IPS-NIHi11 (cell line): ENCODE measurements at places on chromosomes 5 and 9.

- DNase-seq, result no peak
Observed at GRCh38 chr5:84354101-84354500, 30.6 kb downstream of the EDIL3 start.

DNA sequence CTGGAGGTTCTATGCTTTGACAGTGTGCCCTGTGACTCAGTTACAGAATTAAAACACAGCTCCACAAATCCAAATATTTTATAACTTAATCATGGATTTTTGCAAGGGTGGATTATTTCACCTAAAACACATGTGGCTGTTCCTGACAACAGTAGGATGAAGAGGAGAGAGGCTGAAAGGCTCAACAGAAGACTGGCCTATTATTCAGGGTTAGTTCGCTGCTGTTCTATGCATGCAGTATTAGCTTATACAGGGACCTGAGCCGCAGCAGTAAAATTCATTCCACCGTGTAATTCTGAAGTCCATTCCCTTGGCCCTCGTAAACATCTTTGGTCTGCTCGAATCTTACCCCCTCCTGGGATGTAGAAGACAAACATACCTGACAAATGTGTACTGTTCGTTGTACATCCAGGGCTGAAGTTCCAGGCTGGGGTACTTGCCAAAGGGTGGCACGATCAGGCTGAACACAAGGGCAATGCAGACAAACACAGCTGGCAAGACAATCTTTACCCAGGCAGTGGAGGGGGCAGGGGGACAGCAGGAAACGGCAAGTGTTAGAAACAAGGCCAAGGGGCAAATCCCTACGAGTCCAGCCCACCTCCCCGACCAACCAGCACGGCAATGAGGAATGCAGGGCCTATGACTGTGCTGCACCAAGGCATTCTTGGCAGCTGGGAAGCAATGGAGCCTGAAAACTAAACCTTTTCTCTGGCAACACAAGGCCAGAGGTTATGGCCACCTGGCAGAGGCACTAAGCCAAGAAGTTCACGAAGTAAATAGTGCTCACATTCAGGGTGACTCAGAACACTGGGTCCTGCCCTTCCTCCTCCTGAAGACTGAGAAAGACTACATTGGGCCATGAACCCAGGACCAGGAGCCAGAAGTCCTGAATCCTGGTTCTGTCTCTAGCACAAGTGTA is 46.8 kb downstream of the NIPSNAP3B start:
- no peak for DNase-seq

DNA sequence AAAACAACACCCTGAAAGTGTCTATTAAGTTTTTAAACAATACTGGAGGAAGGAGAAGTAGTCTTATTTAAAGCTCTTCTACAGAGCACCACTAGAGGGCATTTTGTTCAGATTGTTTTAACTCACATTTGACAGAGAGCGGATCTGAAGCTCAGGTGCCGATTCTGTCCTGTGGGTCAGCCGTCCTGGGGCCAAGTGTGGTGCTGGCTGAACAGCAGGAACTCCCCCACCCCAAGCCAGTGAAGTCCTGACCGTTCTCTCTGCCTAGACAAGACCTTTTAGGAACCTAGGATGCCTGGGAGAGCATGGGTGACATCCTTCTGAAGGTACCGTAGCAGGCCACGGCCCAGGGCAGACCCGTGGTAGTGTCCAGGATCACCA is 3.9 kb downstream of the EXOC3 start:
- peak; percentile 60 for DNase-seq

- DNase-seq, result no peak
Observed at GRCh38 chr5:76207120-76207519, 123.9 kb downstream of the SV2C start.

GRCh38 chr5:142869886-142870285 is 99.7 kb downstream of the ARHGAP26 start:
- DNase-seq, result no peak

- DNase-seq, result no peak
Observed at GRCh38 chr9:125995706-125996105, 248.5 kb downstream of the PBX3 start.

DNA sequence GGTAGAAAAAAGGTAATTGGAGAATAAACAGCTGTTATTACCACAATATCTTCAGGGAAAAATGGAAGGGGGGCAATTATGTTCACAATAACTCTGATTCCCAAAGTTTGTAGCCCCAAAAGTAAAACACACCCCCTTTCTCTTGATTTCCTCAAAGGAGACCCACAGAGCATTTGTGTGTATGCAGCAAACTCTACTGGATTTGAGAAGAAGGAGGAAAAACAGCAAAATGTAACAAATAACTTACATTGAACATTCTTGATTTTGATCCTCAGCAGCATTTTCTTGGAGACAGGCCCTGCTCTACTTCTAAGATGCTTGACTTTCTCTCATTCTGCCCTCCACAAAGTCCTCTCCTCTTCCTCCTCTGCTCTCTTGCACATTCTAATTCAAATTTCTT is 420.8 kb upstream of the EDIL3 start:
- no peak for DNase-seq

DNA sequence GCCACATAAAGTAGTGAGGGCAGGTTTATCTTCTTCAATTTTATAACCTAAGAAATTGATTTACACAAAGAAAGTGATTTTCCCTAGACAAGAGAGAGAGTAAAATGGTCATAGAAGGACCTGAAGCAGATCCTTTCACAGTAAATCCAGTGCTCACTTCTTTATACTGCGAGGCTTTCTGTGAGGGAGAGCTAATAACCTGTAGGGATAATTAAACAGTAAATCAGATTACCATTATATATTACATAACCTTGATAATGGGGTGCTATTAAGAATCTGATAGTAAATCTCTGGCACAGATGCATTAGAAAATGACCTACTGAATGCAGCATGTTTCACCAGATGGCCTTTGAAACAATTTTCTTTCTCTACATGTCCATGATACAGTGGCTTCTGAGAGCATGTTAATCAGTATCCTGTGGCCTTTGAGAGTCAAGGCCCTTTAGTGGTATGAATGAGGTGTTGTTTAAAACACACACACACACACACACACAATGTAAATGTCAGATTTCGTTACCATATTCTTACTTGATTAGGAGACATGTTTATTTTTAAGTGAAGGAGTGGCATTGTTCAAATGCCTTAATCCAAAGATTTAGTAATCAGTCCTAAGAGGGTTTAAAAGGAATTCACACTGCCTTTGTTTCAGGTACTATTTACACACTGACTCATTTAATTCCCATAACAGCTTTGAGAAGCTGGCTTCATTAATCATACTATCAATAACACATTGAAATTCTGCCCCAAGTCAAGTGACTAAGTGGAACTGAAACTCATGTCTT is 124.7 kb downstream of the ALDH1A1 start:
- DNase-seq, result no peak

GRCh38 chr5:59674763-59675162 is 218.8 kb downstream of the PDE4D start:
- DNase-seq, result no peak

DNA sequence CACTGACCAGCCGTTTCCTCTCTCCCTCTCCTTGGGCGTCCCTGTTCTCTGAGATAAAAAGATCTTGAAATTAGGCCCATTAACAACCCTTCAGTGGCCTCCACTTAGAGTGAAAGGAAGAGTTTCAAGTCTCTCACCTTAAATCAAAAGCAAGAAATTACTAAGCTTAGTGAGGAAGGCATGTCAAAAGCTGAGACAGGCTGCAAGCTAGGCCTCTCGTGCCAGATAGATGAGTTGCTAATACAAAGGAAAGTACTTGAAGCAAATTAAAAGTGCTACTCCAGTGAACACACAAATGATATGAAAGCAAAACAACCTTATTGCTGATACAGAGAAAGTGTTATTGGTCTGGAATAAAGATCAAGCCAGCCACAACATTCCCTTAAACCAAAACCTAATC is 331.3 kb upstream of the SEMA6A start:
- no peak for DNase-seq

DNA sequence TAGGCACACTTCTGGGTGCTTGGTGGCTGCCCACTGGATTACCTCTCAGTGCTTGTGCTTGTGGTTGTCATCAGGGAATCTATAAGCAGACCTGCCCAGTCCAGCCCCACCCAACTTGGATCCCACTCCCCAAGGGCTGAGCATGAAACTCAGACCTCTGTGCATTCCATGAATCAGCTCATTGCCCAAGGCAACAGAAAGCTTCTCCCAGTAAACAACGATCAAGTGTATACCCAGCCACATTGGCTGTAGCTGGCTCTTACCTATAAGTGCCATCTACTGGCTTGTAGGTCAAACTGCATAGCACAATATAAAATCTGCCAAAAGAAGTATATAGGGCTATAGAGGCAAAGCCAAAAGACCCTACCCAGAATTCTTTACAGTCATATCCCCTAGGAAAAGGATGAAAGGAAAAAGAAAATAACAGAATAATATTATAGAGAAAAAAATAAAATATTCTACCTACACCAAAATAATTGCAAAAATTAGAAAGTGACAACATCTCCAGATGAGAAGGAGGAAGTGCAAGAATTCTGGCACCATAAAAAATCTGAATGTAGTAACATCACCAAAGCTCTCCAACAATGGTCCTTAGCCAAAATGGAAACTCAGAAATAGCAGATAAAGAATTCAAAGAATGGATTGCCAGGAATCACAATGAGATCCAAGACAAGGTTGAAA is 321.0 kb upstream of the TRPC7 start:
- peak; percentile 27 for DNase-seq
